ENCODE measurements at places on chromosomes 12 and 14.

GRCh38 chr12:86719381-86719780 lies 463.2 kb upstream of the MGAT4C start:
- no peak for DNase-seq

GRCh38 chr14:69682621-69683263 lies 71.3 kb downstream of the SUSD6 start:
- DNase-seq, result no peak

GRCh38 chr12:63764481-63764880 lies 15.2 kb upstream of the RXYLT1 start:
- DNase-seq, result no peak

DNA sequence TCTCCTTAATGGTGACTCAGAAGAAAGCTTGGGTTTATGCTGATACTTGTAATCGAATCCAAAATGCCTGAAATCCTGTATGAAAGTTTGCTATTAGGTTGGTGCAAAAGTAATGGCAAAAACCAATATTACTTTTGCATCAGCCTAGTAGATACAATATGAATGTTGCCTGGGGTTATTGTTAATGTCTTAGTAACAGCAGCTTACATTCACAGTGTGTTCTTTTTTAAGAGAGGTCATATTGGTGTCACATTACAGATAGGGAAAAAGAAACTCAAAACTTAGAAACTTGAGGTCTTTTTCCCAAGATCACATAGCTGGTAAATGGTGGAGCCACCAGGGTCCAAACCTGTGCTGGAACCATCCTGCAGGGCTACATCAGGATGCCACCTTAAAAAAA lies 25.2 kb downstream of the SRGAP1 start:
- DNase-seq, result no peak

DNA sequence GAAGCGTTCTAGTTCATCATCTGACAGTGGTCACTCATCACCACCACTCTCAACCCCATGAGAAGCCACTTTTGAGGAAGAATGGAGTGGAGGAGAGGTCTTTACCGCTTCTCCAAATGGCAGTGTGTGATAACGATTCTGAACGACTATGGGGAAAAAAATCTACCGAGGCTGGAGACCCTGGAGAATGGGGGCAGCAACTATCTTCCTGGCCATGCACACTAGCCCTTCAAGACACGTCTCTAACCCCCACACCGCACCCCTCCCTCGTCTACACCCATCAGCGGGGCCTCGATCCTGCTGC lies 365 bp downstream of the ING4 start:
- no peak for DNase-seq

DNA sequence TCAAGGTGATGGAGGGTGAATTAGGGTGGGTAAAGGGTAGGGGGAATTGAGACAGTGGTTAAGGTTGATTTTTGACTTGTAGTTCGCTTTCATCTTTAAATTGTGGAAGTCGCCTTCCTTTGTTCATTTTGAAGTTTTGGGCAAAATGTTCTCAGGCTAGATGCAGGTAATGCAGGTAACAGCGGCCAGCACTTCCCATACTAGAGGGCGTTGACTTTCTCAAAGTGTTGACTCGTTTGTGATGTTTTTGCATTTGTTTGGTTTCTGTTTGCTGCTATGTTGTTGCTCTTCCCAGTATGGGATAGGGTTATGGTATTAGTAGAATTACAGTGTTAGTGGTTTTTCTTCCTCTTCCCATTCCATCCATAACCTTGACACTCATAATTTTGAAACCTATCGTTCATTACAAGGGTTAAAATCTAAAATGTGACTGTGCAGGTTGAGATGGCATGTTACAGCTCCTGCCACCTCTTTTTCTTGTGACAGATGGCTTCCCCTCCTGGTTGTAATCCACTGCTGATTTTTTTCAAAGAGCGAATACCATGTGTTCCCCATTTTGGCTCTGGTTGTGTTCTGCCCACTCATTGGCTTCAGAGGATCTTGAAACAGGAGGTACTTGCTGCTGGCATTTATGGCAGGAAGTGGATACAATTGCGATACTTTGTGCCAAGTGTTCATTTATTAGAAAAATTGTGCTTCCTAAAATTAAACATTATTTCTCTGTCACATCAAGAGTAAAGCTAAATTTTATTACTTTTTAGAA lies 57.1 kb downstream of the ERC1 start:
- no peak for DNase-seq

DNA sequence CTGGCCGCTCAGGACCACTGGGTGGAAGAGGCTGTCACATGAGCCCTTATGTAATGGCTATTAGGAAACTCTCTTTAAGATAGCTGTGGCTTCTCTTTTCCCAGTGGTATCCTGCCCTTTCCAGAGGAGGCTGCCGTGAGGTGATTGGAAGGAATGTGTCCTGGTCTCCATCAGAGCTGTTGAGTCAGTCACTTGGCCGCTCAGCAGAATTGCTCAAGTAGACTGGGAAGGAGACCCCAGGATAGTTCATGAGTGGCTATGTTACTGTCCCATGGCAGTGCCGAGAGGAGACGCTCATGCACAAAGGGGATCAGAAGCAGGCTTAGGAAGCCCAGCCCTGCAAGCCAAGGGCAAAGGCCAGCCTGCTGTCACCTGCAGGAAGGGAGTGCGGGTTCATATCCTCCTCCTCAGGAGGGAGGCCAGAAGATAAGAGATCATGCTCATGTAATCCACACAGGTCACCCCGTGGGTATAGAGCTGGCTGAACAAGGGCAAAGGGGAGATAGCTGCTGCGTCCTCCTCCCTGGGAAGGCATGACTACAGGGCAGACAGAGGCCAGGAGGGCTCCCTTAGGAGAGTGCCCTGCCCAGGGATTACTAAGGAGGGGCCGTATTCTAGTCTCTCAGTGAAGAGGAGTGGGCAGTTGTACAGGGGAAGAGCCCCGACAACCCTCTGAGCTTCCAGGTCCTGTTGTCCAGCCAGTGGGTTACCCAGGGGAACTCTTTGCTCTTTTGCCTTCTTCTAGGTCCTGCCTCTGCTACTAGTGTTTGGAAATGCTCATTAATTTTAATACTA lies 137.0 kb upstream of the MAX start:
- no peak for DNase-seq

GRCh38 chr14:21346532-21347135 lies 37.2 kb downstream of the SUPT16H start:
- no peak for DNase-seq

GRCh38 chr14:66624336-66624937 lies 116.5 kb downstream of the GPHN start:
- no peak for DNase-seq

DNA sequence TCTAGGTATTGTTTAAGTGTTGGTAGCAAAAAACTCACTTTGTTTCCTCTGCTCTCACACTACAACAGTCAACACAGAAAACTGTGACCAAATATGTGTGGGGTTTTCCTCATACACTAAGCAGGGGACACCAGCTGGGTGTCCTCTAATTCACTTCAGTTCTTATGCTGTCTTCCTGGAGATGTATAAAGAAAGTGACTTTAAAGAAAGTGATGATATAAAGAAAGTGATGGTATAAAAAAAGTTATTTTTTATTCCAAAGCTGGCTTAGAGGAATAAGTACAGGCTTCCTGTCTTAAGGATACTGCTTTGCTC lies 31.4 kb downstream of the TDP1 start:
- no peak for DNase-seq

- DNase-seq, result no peak
Observed at GRCh38 chr12:70722584-70723343, 85.5 kb upstream of the PTPRB start.

- DNase-seq, result peak; percentile 2
Observed at GRCh38 chr14:39266525-39266870, 32.8 kb downstream of the MIA2 start.

- DNase-seq, result no peak
Observed at GRCh38 chr12:51868821-51869495, 18.9 kb upstream of the ANKRD33 start.

GRCh38 chr12:111597831-111598636 lies 1.1 kb downstream of the ATXN2 start:
- peak; percentile 15 for DNase-seq

DNA sequence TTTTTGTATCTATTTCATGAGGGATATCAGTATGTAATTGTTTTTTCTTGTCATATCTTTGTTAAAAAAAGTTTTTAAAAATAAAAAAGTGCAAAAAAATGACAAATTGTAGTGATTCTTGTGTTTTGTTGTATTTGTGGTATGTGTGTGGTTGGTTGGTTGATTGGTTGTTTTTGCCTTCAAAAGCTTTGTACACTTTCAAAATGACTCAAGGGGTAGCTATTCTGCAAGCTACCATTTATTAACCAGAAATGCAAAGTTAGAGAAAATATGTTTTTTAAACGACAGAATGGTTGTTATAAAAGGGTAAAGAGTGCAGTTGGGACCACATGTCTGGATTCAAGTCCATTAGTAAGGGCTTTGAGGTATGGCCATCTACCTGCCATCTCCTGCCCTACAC lies 119.3 kb downstream of the SLC35F4 start:
- no peak for DNase-seq

GRCh38 chr12:62205346-62205745 lies 54.9 kb upstream of the USP15 start:
- no peak for DNase-seq

DNA sequence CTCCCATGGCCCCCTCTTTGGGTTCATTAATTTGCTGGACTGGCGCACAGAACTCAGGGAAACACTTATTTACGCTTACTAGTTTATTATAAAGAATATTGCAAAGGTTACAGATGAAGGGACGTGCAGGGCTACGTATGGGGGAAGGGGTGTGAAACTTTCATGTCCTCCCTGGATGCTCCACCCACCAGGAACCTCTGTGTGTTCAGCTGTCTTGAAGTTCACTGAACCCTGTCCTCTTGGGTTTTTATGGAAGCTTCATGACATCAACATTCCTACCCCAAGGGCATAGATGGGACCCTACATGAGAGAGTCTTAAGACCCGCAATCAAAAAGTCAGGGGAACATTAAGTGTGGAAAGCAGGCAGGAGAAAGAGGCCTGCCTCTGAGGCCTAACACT lies 58.1 kb downstream of the ADIPOR2 start:
- DNase-seq, result no peak

GRCh38 chr14:29865299-29865698 lies 62.3 kb downstream of the PRKD1 start:
- no peak for DNase-seq

DNA sequence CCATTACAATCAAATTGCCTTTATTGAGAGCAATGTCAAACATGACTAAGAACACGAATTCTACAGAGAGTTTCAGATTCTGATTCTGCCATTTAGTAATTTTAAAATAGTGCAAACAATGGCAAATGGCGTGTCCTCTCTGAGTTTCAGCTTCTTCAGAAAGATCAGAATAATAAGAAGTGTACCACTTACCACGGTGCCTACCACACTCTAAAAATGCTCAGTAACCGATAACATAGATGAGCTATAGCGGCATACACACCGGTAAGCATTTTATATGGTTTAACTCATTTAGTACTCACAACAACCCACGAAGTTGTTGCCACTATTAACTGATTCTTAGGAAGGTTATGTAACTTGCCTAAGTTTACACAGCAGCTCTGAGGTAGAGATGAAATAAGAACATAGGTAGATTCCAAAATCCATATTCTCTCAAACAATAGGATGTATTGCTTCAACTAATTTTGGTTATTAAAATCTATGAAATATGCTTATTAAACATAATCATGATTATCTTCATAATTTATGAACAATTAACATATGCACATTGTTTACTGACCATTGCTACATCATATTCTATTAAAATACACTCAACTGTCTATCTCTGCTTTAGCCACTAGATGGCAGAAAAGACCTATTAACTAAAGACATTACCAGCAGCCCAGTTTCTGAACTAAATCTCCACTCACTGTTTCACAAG lies 38.3 kb downstream of the SLC6A15 start:
- no peak for DNase-seq

DNA sequence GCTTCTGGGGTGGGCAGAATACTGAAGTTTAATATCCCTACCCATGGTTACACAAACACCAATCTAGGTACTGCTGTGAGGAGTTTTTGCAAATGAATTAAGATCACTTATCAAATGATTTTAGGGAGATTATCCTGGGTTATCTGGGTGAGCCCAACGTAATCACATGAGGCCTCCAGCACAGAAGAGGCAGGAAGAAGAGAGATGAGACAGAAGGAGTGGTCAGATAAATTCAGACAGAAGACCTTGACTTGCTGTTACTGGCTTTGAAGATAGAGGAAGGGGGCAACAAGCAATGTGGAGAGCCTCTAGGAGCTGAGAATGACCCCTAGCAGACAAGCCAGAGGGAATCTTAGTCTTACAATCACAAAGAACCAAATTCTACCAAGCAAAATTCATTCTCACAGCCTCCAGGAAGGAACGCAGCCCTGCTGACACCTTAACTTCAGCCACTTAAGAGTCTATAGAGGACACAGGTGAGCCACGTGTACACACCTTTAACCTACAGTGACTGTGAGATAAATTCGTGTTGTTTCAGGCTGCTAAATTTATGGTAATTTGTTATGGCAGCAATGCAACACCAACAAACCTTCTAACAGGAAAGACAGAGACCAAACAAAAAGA lies 49.4 kb downstream of the FERMT2 start:
- DNase-seq, result no peak

DNA sequence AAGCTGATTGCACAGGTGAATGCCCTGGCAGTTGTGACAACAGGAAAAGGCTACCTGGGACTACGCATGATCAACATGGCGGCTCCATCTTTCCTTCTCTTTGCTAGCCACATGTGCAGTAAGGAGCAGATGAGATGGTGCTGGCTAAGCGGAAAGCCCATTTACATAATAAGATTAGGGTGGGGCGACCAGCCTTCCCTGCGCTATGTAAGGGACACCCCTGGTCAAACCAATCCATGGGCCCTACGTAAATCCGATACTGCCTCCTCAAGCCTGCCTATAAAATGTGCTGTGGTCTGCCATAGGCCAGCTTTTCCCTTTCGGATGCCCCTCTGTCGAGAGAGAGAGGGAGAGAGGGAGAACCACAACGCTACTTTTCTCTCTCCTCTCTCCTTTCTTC lies 31.0 kb upstream of the BTG1 start:
- DNase-seq, result no peak

GRCh38 chr12:98453070-98453469 lies 62.3 kb upstream of the TMPO start:
- no peak for DNase-seq

DNA sequence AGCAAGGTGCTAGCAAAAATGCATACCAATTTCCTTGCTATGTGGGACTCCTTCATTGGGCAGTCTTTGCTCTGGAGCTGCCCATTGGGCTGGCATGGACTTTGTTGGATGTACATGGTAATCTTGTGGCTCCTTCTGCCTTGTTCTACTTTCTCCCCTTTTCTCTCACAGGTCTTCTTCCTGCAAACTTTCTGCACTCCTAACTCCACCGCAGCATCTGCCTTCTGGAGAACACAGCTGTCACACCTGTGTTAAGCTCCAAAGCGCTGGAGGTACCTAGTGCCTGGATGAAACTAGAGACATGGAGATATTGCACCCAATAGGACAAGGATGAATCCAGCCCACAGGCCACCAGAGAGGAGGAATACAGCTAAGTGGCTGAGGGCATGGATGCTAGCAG lies 60.7 kb upstream of the CCND2 start:
- DNase-seq, result no peak

All from activated CD8-positive, alpha-beta memory T cell treated with anti-CD3 and anti-CD28 coated beads for 48 hours (primary cell).